ENCODE measurements at places on chromosomes 11 and 22.
A peak's percentile ranks its signal among the peaks of the same experiment; 100 is the strongest.

DNA sequence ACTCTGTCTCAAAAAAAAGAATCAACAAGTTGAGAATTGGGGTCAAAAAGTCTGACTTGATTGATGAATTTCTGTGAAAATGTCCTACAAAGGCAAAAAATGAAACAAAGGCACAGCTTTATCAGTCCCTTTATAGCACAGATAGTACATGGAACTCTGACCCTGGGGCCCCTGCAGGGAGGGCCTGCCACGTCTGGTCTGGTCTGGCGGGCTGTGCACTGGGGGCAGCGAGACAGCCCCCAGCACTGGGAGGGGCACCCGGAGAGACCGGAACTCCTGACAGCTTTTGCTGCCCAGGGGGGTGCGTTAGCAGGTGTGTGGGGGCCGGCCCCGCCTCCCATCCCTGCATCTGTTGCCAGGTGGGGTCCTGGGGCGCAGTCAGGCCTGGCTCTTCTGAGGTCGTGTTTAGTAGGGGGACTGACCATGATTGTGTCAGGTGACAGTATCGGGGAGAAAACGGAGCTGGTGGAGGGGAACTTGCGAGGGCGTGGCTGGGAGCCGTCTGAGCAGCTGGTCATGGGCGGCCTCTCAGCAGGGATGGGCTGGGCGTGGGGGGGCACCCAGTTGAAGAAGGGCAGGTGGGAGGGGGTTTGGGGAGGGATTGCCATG is 51.7 kb downstream of the GRAMD4 start:
- DNase-seq = no peak

GRCh38 chr11:46505741-46506482 is 87.9 kb downstream of the AMBRA1 start:
- no peak for DNase-seq

DNA sequence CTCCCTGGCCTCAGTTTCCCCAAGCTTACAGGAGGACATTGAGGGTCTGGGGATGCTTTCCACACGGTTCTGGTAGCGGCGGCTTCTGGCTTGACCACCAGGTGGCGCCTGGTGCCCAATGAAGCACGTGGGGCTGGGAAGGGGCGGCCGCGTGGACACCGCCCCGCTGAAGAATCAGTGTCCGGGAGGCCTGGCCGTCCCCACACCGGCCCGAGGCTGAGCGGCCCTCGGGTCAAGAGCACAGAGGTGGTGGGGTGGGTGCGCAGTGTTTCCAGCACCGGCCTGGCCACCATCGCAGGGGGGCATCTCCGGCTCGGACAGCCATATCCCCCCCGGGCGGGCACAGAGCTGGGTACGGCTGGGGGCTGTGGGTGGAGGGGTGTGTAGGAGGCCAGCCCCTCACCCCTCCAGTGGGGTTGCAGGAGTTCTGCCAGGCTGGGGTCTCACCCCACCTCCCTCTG is 27.8 kb upstream of the PPARA start:
- no peak for DNase-seq

DNA sequence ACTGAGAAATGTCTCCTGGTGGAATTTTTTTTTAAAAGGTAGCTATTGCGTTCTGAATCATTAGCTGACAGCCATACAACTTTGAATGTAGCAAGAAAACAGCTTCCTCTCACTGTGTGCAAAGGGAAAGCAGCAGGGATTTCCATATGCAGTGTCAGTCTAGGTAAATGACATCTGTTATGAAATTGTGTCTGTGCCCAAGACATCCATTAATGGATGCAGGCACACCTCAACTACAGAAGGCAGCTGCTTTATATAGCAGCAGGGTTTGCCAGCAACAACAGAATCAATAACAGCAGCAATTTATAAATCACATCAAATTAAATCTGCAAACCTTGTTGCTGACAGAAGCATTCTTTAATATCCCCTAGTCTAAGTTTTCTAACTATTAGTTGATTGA is 745.3 kb upstream of the RAG2 start:
- DNase-seq = no peak

DNA sequence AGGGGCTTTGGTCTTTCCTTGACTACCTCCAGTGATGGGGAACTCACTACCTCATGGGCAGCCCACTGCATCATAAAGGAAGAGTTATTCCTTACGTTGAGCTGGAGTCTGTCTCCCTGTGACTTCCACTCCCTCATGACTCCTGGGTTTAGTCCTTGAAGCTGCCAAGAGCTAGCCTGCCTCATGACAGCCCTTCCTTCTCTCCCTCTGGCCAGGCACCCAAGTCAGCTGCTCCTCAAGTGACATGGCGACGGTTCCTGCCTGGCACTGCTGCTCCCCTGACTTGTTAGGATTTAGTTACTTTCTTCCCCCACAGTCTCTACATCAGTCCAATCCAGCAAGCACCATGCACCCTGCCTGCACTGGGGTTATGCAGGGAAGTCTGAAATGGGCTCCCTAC is 196.1 kb upstream of the TBCEL start:
- DNase-seq = no peak

- no peak for DNase-seq
These were observed 51.1 kb downstream of the WNT7B start for GRCh38 chr22:45925811-45926351.

- no peak for DNase-seq
These were observed 131.9 kb downstream of the ADAMTS15 start for GRCh38 chr11:130580372-130580771.

DNA sequence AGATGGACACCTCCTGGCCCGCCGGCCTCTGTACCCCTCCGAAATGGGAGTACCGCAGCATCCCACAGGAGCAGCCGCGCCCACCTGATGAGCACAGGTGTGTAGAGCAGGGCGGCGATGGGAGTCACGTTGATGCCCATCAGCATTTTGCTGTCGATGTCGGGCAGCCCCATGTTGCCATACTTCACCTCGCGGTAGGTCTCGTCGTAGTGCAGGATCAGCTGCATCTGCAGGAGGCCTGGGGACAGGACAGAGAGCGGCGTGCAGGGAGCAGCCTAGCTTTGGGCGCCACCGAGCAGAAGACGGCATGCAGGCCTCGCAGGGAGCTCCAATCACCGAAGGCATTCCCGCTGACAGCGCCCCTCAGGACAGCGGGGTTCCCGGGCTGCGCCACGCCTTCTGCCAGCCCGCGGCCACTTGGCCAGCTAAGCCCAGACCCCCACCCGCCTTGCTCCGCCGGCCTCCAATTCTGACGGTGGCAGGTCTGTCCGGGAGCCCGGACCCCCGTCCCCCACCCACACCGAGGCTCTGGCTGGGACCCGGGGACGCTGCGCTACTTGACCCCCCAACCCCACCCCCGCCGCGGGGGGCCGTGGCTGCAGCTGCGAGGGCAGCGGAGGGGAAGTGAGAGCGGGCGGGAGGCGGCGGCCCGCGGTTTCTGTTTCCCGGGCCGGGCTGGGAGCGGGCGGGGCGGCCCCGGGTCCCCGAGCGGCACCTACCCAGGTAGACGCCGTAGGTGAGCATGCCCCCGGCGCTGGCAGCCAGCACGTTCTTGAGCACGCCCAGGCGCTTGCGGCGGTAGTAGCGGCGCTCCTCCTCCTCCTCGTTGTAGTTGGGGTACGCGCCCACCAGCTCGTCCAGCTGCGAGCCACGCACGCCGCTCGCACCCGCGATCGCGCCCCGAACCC is 705 bp downstream of the UNC93B1 start:
- no peak for DNase-seq

GRCh38 chr11:44596525-44597276 is 31.2 kb downstream of the CD82 start:
- DNase-seq = no peak

DNA sequence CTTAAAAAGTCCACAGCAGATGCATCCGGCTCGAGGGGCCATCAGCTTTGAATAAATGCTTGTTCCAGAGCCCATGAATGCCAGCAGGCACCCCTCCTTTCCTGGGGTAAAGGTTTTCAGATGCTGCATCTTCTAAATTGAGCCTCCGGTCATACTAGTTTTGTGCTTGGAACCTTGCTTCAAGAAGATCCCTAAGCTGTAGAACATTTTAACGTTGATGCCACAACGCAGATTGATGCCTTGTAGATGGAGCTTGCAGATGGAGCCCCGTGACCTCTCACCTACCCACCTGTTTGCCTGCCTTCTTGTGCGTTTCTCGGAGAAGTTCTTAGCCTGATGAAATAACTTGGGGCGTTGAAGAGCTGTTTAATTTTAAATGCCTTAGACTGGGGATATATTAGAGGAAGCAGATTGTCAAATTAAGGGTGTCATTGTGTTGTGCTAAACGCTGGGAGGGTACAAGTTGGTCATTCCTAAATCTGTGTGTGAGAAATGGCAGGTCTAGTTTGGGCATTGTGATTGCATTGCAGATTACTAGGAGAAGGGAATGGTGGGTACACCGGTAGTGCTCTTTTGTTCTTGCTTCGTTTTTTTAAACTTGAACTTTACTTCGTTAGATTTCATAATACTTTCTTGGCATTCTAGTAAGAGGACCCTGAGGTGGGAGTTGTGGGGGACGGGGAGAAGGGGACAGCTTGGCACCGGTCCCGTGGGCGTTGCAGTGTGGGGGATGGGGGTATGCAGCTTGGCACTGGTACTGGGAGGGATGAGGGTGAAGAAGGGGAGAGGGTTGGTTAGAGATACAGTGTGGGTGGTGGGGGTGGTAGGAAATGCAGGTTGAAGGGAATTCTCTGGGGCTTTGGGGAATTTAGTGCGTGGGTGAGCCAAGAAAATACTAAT is 1.9 kb downstream of the NEAT1 start:
- DNase-seq = no peak

- no peak for DNase-seq
These were observed 24.6 kb upstream of the WNT7B start for GRCh38 chr22:46001426-46002106.

GRCh38 chr11:17135916-17136683 is 58.6 kb upstream of the RPS13 start:
- no peak for DNase-seq

DNA sequence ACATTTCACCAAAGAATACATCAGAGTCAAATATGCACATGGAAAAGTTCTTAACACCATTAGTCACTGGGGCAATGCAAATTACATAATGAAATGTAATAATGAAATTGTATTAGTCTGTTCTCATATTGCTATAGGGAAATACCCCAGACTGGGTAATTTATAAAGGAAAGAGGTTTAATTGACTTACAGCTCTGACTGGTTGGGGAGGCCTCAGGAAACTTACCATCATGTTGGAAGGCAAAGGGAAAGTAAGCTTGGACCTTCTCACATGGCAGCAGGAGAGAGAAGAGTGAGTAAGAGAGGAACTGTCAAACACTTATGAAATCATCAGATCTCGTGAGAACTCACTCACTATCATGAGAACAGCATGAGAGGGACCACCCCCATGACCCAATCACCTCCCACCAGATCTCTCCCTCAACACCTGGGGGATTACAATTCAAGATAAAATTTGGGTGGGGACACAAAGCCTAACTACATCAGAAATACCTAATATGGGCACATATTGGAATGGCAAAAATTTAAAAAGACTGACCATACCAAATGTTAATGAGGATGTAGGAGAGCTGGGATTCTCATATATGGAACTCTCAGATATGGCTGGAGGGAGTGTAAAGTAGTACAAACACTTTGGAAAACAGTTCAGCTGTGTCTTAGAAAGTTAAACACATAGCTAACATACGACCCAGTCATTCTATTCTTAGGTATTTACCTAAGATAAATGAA is 65.1 kb upstream of the CD44 start:
- DNase-seq = no peak

DNA sequence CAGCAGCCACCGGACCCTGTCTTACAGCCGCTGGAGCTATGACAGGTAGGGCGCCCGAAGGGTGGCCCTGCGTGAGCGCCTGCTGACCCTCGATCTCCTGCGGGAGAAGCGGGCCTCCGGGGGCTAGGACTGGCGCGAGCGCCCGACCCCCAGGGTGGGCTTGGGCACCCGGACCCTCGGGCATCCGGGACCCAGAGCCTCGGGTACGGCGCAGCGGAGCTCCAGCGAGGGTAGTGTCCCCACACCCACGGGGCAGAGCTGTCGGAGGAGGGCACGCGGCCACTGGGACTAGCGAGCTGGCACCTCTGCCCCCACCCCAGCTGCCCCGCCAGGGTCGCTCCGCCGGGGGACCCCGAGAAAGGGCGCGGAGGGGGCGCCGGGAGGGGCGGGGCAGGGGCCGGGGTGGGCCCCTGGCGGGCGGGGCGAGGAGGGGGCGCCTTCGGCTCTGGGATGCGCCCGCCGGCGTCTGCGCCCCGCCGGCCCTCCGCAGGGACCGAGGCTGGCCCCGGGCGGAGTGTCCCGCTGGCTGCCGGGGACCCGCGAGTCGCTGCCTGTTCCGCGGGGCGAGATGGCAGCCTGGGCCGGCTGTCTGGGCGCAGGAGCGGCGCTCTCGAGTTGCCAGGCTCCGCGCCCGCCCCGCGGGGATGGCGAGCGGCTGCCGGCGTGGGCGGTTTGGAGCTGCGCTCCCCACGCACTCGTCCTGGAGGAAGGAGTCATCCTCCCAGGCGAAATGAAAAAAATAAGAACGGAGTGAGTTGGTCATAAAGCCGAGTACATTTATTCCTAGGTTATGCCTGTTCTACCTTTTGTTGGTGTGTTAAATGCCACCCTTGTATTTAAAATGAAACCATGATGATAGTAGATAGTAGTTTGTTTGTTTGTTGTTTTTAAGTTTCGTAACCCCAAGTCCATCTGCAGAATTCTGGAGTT is 32.4 kb downstream of the EIF3F start:
- no peak for DNase-seq

- no peak for DNase-seq
These were observed 1.2 kb downstream of the PHLDB1 start for GRCh38 chr11:118608360-118609227.

DNA sequence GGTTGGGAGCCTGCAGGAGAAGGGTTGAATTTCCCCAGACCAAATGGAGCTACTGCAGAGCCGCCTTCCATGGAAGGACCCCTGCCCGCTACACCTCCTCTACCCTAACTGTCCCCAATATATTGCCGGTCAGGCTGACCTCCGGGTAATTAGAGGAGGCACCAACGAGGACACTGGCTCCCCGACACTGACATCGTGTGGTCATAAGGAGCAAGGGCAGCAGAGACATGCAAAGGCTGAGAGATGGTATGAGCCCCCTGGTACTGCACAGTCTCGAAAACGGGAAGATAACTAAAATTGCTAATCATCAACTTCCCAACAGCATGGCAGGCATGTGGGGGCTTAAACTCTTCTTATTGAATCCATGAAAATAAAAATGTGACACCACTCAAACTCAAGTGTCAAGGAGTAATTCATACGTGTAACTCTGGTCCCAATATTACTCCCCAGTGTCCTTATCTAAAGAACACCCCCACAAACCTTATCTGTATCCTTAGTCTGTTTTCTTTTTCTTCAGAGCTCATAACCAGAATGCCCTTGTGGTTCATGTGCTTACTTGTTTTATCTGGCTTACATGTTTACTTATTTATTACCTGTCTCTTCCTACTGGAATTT is 4.4 kb downstream of the CAVIN3 start:
- DNase-seq = peak; percentile 24

DNA sequence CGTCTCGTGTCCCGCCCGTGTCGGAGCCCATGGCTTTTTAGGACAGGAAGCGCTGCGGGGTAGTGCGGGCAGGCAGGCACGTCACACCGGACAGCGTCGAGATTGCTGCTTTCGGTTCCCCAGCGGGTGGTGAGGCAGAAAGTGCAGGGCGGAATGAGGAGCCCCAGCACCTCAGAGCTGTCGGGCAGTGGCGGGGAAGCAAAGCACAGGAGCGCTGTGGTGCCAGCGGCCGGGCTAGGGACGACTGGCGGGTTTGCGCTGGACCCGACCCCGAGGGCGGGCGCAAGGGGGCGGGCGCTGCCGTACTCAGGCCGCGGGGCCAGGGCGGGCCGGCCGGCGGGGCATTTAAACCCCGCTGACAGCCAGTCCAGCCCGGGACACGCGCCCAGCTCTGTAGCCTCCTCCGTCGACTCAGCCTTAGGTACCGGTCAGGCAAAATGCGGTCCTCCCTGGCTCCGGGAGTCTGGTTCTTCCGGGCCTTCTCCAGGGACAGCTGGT is at the start of gene SLC37A2:
Gene SLC37A2 (plus strand): TSS at position 375 of the 498 bp plus-strand sequence. CDS start 63 bp downstream, at position 438.
- DNase-seq = no peak

- DNase-seq = no peak
These were observed 24.6 kb downstream of the OR2AG2 start for GRCh38 chr11:6747097-6747668.

Data from left renal cortex interstitium (tissue), 4 donors.